ENCODE measurements at places on chromosomes 4 and X.

GRCh38 chrX:19377799-19378198 is 34.1 kb downstream of the PDHA1 start:
- no peak for DNase-seq

DNA sequence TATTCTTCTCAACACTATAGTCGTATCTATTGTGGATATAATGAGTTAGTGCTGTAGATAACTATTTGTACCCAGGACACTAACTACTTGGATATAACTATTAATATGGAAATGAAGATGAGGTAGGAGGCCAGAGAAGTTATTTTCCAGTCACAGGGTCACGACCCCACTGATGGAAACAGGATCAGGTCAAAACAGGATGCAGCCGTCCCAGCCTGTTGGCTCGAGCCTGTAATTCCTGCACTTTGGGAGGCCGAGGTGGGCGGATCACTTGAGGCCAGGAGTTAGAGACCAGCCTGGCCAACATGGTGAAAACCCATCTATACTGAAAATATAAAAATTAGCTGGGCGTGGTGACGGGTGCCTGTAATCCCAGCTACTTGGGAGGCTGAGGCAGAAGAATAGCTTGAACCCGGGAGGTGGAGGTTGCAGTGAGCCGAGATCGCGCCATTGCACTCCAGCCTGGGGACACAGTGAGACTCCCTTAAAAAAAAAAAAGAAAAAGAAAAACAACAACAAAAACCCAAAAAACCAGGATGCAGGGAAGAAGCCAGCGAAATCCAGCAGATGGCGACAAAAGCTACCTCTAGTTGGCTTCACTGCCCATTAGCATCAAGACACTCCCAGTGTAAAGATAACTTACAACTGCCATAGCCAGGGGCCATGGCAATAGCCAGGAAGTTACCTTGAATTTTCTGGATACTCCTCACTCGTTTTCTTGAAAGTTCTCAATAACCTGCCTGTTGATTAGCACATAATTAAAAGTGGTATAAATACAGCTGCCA is 37.9 kb upstream of the NKAP start:
- no peak for DNase-seq

DNA sequence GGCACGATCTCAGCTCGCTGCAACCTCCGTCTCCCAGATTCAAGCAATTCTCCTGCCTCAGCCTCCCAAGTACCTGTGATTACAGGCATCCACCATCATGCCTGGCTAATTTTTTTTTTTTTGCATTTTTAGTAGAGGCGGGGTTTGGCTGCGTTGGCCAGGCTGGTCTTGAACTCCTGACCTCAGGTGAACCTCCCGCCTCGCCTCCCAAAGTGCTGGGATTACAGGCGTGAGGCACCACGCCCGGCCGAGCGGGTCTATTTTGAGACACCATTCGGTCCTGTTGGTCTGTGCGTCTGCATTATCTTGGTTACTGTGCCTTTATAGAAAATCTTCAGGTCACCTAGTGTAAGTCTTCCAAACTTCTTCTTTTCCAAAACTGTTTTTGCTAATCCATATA is 21.7 kb upstream of the RGS12 start:
- no peak for DNase-seq

- DNase-seq, result no peak
Measured at GRCh38 chrX:109818976-109819375, 85.9 kb upstream of the ACSL4 start.

DNA sequence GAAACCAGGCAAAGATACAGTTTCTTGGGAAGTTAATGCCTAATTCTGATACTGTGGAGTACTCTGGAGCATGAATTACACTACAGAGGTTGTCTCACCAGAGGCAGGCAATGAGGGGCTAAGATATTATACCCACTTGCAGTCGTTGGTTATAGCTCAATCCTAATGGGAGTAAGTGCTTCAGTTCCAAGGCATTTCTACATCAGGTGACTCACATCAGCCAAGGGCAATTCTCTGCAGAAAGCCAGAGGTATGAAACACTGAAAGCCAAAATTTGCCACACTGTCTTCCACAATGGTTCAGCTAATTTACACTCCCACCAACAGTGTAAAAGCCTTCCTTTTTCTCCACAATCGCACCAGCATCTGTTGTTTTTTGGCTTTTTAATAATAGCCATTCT is 174.0 kb upstream of the IL15 start:
- DNase-seq, result no peak

GRCh38 chrX:77510007-77510406 is 62.8 kb downstream of the FGF16 start:
- DNase-seq, result no peak

Data from activated naive CD4-positive, alpha-beta T cell (primary cell).